Posterior vena cava (tissue), 2 donors: ENCODE measurements at places on chromosomes 7 and 10. TPM values are rescaled to one million over a fixed set of nuclear protein-coding genes. Genes with fewer than 3 reads are reported as not detected.

FLNC gene
- total RNA-seq, result 440 TPM

HOXA2 gene
- 1.3 TPM for total RNA-seq

HPS6 gene
- total RNA-seq, result 13.7 TPM

FAM237B gene
- total RNA-seq, result not detected

IGFBP3 gene
- total RNA-seq, result 147 TPM

DNA sequence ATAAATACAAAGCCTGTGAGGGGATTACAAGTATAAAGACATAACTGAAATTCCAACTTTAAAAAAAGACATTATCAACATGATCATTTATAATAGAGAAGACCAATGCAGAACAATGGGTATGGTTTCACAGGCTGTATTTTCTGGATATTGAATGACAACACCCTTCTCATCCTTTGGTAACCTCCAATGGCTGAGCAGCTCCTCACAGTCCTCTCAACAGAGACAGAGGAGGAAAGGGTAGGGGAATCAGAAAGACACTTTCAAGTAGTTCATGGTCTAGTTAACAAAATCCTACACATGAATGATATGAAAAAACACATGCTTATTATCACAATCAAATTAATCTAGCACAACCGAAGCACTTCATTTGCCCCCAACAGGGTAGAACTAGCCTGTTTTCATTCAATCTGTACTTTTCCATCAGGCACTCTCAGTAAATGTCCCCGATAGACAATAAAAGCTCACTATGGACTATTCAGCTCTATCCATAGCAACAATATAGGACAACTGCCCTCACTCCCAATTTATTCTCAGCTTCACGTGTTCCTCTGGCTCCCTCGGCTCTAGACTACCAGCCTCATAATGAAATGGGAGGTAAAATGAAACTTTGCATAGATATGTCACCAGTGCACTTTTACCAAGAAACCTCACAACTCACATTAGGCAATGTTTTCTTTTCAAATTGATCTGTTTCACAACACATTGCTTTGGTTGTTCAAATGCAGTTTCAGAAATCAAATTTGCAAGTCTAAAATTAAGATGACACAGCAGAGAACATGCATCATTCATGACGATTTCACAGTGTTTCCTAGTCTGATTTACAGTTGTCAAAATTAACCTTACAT, 211.4 kb downstream of the THSD7A start:
- DNase-seq, result no peak

- DNase-seq, result no peak
Measured at GRCh38 chr7:104794589-104794988, 219.4 kb upstream of the KMT2E start.

- DNase-seq, result no peak
Measured at GRCh38 chr10:46304062-46304461, 17.3 kb downstream of the ANTXRL start.

DNA sequence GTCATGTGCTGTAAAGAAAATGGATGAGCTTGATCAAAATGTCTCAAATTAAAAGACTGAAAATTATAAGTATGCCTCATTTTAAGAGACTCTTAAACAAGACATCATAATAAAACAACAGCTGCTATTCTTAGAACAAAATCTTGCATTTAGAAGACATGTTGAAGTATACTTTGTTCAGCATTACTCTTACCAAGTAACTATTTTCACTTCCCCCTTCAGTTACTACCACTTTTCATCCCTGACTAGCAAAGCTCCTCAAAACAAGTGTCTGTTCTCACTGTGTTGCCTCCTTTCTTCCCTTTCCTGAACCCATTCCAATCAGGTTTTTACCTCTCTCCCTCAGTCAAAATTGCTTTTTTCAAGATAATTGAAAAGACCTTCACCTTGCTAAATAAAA, 31.6 kb downstream of the ELAPOR2 start:
- no peak for DNase-seq

DNA sequence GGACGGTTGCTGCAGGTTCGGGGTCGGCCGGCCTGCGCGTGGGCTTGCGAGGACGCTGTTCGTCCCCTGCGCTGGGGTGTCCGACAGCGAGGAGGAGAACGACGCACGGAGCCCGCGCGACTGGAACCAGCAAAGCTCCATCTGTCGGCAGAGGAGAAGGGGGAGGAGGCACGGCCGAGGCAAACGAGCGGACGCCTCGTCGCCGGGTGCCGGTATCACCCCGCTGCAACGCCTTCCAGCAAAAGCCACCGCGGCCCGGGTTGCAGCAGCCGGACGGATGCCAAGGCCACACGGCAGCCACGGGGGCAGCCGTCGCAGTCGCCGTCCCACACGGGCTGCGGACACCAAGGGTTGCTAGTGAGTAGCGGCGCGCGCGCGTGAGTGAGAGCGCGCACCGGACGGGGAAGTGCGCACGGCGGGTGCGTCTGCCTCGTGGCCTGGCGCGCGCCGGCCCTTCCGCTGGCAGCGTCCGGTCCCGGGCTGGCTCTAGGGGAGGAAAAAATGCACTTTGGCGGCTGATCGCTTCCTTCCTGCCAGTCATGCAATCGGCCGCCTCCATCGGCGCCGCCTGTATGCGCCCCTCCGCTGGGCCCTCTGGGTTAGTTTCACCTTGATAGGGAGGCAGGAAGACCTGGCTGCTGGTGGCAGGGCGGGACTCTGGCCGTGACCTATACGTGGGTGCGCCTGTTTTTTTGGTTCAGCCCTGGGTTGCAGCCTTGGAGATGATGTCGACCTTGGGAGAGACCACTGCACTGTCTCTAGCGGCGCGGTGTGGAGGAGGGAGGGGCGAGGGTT, 434 bp downstream of the STAMBPL1 start:
- peak; percentile 96 for DNase-seq

DNA sequence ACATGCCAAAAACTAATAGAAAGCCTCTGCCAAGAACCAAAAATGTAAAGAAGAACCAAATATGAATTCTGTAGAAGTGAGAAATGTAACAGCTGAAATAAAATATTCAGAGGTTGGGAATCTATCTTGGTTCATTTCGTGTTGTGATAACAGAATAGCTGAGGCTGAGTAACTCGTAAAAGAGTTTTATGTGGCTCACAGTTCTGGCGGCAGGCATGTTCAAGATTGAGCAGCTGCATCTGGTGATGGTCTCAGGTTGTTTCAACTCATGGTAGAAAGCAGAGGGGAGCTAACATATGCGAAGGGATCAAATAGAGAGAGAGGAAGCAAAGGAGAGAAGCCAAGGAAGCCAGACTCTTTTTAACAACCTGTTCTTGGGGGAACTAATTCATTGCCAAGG, 717.2 kb downstream of the TNS3 start:
- no peak for DNase-seq

GRCh38 chr7:74256491-74257408, 2.6 kb upstream of the RFC2 start:
- no peak for DNase-seq

GRCh38 chr7:23238983-23239652, 7.5 kb upstream of the GPNMB start:
- DNase-seq, result no peak

DNA sequence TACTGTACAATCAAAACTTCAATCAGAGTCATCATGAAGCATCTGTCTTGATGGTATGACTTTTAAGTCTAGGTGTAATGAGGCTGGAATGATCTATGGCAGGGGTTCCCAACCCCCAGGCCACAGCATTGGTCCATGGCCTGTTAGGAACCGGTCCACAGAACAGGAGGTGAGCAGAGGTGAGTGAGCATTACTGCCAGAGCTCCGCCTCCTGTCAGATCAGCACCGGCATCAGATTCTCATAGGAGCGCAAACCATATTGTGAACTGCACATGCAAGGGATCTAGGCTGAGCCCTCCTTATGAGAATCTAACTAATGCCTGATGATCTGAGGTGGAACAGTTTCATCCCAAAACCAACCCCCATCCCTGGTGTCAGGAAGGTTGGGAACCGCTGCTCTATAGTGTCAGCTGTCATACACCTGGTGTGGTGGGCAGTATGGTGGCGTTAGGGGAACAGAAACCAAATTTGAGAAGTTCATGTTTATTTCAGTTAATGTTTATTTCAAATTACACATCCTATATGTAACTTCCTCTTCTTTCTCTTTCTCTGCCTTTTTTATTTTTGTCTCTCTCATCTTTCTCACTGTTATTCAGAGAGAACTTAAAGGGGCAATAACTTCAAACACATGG, 432.6 kb downstream of the TNS3 start:
- no peak for DNase-seq

DNA sequence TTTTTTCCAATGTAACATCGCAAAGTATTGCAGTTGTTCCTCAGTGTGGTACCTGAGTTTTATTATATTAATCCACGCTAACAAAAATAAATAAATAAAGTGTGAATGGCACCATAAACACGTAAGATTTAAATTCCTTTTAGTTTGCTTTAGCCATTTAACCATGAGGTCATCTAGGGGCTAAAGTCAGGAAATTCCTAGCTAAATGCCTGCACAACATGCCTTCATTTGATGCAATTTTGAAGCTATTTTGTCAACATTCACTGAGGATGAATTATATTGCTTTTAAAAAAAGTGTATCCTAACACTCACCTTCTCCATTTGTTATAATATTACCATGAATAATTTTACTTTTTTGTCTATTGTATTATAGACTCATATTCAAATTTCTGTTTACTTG, 714.4 kb downstream of the GATA3 start:
- no peak for DNase-seq

DNA sequence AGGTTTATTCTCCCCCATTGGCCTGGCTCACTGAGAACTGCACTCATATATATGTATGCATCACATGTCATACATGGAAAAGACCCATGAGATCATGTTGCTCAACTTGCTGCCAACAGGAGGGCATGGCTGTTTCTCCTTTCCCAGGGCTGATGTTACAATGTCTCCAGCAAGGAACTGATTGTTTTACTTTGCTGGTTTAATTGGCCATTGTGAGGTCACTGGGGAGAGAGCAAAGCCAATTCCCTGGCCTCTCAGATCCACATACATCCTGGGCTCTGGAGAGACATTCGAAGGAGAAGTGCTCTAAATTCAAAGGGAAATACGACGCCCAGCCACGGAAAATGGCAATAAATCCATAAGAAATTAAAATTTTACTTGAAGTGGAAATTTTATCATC, 287.8 kb downstream of the WDR11 start:
- no peak for DNase-seq

DNA sequence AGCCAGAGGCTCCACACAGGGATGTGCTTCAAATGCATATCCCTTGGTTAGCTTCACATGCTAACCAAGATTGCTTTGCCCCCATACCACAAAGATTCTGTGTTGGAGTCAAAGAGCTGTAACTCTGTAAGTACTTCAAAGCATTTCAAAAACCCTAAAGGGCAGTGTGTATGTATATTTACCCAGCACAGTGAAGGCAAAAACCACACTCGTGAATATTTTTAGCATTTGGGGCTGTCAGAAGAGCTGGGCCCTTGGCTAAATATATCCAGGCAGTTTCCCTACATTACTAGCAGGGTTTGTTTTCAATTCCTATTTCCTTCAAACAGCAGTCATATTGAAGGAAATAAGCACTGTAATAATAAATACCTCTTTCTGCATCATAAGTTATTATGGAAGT, 84.2 kb upstream of the STEAP1B start:
- DNase-seq, result no peak
